ENCODE measurements at places on chromosomes 11 and 22. TPM values are rescaled to one million over a fixed set of nuclear protein-coding genes. Genes with fewer than 3 reads are reported as not detected.
A peak's percentile ranks its signal among the peaks of the same experiment; 100 is the strongest.

DNA sequence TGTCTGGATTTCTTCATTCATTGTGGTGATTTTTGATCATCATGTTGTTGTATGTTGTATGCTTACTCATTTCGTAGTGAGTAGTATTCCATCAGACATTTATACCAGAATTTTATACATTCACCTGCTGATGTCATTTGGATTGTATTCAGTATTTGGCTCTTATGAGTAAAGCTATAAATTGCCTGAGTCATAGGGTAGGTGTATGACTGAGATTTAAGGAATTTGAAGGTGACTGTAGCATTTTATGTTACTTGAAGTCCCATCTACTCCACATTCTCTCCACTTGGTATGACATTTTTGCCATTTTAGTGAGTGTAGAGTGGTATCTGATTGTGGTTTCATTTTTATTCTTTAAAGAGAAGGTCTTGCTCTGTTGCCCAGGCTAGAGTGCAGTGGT is 548.2 kb downstream of the TBC1D22A start:
- DNase-seq: no peak

GRCh38 chr11:968822-969221 is 43.2 kb downstream of the AP2A2 start:
- no peak for DNase-seq

GRCh38 chr11:77503006-77503405 is 29.1 kb upstream of the PAK1 start:
- no peak for DNase-seq

DNA sequence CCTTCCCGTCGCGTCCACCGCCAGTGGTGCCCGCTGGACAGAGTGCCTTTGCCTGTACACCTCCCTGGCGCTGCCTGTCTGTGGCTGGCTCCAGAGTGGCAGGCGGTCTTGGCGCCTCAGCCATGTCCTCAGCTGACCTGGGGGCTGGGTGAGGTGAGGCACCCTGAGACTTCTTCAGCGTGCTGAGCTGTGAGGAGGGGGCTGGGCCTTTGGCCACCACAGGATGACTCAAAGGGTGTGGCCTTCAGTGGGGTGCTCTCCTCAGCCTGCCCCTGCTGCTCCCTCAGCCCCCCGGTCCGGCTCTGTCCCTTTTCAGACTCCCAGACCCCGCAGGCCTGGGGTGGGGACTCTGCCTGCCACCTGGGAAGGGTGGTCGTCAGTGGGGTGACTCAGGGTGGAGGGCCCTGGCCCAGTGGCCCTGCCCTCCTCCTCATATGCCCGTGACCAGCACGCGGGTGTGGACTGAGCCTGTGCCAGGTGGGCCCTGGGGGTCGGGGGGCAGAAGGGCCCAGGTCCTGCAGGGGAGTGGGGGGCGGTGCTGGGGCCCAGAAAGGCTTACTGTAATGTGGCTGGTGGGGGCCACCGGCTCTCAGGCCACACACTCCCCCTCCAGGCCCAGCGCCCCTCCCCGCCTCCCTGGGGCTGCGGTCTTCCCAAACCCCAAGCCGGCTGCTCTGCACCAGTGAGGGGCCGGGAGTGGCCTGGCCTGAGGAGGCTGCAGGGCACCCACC is 15.9 kb downstream of the CRELD2 start:
- DNase-seq: no peak

GRCh38 chr22:48942698-48943566 is 884.7 kb downstream of the BRD1 start:
- DNase-seq: peak; percentile 24

- no peak for DNase-seq
Observed at GRCh38 chr11:76566811-76567210, 103.7 kb downstream of the LRRC32 start.

DNA sequence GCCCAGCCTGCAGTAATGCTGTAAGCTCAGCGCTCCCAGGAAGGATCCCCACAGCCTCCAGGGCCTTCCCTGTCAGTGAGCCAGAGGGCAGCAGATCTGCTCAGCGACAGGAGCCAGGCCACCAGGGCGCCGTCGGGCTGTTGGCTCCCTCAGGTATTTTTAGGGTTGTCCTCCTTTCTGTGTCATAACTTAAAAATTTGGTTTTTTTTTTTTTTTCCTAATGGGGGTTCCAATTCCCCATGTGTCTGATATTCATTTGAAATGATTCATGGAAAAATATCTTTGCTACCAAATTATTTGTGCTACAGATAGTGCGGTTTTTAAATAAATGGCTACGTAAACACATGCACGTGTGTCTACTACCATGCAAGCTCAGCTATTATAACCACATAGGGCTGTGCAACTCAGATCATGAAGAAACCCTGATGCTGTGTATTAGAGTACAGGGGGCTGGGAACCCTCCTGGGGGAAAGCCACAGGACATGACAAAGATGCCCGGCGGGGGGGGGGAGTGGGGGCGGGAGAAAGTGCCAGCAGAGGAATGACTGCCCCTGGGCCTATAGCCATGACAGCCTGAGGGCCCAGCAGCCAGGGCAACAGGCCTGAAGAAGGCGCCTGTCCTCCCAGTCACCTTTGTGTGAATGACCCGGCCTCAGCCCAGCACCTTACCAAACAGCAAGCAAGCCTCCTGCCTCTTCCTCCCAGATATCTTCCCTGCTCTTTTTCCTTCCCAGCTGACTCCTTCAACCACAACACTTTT is 89.3 kb downstream of the NAT10 start:
- no peak for DNase-seq

GRCh38 chr22:36936362-36937116 is 23.1 kb downstream of the CSF2RB start:
- DNase-seq: peak; percentile 40

- no peak for DNase-seq
Observed at GRCh38 chr11:69812256-69812655, 7.0 kb downstream of the FGF3 start.

- DNase-seq: no peak
Observed at GRCh38 chr11:27319072-27319471, 43.9 kb downstream of the CCDC34 start.

DNA sequence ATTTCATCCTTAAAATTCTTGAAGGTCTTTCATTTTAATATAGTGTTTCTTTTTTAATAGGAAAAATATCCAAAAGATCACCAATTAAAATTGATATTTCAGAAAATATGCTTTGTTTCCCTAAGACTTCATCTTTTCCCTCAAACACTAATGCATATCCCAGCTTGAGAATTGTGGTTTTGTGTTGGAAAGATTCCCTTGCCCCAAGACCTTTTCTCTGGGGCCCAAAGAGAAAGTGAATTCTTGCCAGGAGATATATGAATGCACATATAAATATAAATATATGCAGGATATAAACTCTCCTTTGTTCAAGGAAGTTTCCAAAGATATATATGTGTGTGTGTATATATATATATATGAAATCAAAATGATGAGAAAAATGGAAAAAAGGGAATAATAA is 241.2 kb downstream of the FAM76B start:
- DNase-seq: no peak

DNA sequence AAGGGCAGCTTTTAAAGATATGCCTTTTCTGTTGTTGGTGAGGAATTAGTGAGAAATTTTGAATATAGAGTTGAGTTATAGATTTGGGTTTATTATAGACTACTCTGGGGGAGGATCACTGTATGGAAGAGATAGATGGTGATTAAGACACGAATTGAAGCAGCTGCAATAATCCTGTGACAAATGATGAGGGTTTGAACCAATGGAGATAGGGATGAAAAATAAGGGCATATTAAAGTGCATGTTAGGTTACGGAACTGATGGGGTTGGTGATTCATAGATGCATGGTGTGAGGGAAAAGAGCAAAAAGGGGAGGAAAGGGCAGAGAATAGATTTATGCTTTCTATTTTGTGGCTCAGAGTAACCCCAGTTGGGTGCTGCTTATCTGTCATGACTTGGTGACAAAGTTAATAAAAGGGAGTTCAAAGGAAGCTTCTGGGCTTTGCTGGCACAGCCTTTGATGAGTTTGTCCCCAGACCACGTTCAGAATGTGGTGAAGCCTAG is 11.8 kb downstream of the C11orf87 start:
- no peak for DNase-seq

GRCh38 chr22:45263463-45264269 is 21.1 kb upstream of the UPK3A start:
- DNase-seq: peak; percentile 80

- DNase-seq: no peak
Observed at GRCh38 chr11:104668797-104669463, 229.3 kb downstream of the CASP12 start.

GRCh38 chr11:76124905-76125770 is 81.2 kb downstream of the WNT11 start:
- DNase-seq: no peak

The DLG2 gene
- total RNA-seq: 19.5 TPM

The KCNJ5 gene
- total RNA-seq: 0.94 TPM

The SCGB2A2 gene
- total RNA-seq: not detected

The MLC1 gene
- 0.34 TPM for total RNA-seq

The MYOD1 gene
- total RNA-seq: not detected

The SMTNL1 gene
- not detected for total RNA-seq
